CD14-positive monocyte (primary cell): ENCODE measurements at places on chromosomes 4 and X.

DNA sequence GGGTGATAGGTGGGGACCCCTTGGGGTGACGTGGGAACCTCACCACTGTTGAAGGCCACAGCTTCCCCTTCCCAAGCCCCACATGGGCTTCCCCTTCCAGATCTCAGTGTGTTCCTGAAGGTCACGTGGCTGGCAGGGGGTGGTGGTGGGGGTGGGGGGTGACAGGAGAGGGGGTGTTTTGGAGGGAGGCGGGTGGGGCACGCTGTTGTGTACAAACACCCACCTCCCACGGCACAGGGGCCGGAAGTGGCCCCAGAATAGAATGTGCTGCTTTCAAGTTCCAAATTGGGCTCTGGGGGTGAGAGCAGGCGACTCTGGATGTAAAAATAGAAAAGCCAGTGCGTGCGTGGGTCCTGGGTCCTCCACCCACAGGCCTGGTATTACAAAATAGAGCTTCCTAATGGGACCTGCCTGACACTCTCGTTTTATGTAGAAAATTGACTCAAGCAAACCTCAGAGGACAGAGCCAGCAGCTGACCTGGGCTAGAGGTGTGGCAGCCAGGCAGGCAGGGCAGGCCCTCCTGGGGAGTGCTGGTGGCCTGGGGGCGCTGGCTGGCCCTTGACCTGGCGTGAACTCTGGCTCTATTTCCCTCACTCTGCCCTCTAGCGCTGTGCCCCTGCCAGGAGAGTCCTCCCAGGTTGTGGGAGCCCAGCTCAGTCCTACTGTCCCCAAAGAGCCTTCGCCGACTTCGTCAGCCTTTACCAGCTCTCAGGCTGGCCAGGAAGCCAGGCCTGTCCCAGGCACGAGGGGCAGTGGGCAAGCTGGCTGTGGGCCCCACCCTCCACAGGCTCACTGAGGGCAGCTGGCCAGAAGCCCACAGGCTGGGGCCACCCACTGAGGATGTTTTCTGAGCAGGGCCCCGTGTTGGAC is 5.4 kb upstream of the SH3BP2 start:
- peak; percentile 92 for DNase-seq

DNA sequence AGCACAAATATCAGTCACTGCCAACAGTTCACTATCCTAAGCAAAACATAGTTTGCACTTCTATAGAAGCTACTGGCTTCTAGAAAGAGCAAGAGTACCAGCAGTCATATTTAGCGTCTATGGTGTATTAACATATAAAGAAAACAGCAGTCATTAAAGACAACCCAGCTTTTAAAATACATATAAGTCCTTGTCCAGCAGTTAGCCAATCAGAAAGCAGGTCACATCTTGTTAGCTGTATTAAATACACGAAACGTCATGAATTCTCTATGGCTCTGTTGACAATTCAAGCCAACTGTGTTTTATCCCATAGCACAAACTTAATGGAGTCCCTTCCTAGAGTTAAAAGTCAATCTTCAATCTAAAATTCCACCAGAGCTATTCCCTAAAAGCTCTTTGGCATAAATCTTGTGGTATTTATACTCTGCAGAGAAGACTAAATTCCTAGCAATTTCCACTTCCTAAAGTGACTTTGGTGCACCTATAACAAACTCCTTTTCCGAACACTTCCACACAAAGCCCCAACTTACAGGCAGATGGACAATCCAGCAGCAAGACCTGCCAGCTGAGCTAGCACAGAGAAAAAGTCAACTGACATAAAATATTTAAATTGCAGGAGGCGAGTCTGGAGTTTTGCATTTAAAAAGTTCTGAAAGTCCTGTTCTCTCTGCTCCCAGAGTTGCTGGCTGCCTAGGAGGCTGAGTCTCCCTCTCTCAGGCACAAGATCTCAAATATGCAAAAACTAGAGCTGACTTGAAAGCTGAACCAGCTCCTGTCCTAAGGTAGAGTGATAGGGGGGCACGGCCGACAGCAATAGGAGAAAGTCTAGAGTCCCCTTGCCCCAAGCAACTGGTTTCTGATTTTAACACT is 1.3 kb downstream of the LDB2 start:
- no peak for DNase-seq

DNA sequence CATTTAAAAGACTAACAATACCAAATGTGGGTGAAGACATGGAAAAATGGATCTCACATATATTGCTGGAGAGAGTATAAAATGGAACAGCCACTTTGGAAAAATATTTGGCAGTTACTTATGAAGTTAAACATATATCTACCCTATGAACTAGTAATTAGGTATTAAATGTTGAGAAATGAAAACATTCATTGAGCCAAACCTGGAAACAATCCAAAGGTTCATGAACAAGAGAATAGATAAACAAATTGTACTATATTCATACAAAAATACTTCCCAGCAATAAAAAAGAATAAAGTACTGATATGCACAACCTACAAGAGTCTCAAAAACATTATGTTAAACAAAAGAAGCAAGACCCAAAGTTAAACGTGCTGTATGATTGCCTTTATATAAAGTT is 4.0 kb upstream of the EGF start:
- DNase-seq, result no peak

DNA sequence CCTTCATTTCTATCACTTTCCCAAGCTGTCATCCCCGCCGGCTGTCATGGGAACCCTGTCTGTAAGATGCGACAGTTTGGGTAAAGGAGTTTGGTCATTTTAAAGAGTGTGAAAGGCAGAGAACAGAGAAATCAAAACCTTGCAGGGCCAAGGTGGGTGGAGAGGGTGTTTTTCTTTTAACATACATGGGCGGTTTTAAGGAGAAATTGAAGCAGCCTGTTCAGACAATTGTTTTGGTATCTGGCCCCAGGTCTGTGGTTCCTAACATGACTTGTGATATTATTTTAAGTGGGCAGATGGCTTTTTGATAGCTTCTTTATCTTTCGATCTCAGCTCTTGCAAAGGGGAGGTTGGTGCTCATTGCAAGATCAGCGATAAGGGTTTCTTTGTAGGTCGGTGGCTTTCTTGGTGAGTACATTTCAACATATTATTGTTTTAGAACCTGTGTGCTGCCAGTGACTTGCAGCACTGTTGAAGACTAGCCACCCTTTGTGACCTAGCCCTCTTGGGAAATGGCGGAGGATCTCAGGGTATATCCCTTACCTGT is 3.7 kb downstream of the PPP1R3F start:
- DNase-seq, result no peak

- DNase-seq, result no peak
Measured at GRCh38 chr4:38106886-38107514, 146.8 kb downstream of the PTTG2 start.

- peak; percentile 56 for DNase-seq
Measured at GRCh38 chrX:2500091-2500802, 529 bp downstream of the DHRSX start.

DNA sequence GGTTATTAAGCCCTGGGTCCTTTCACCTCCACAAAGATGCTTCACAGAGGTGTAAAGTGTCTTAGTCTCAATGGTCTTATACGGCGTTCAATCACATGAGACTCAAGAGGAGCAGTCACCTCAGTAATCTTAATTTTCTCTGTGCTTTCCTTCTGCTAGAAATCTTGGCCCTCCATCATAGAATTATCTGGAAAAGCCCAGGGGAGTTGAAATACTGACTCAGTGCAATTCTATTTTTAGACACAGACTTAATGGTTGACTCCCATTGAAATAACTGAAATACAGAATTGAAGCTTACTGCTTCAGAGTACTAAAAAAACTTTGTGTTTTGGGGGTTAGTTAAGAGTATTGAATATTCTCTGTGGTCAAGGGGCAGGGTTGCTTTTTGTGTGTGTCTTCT is 94.5 kb upstream of the IL15 start:
- no peak for DNase-seq

GRCh38 chrX:867502-867901 is 236.9 kb downstream of the SHOX start:
- DNase-seq, result no peak

GRCh38 chr4:124454772-124455270 is 257.7 kb downstream of the ANKRD50 start:
- no peak for DNase-seq

DNA sequence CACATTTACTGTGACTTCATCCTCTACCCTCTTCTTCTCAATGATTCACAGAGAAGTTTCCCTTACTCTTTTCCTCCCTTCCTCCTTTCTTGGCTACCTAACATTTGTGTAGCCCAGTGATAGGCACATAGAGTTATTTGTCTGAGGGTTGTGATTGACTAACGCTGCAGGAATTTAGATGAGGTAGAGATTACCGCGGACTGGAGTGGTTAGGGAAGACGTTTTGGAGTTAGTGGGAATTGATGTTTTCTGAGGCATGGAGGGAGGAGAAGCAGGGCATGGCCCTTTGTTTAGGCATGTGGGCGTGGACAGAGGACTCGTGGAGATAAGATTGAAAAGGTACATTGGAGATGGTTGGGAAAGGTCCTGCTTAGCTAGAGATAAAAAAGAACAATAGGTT is 246.7 kb downstream of the GPAT3 start:
- no peak for DNase-seq

- DNase-seq, result no peak
Measured at GRCh38 chr4:87425711-87426110, 3.3 kb downstream of the NUDT9 start.

- DNase-seq, result peak; percentile 15
Measured at GRCh38 chr4:87865288-87865687, 32.5 kb downstream of the MEPE start.

DNA sequence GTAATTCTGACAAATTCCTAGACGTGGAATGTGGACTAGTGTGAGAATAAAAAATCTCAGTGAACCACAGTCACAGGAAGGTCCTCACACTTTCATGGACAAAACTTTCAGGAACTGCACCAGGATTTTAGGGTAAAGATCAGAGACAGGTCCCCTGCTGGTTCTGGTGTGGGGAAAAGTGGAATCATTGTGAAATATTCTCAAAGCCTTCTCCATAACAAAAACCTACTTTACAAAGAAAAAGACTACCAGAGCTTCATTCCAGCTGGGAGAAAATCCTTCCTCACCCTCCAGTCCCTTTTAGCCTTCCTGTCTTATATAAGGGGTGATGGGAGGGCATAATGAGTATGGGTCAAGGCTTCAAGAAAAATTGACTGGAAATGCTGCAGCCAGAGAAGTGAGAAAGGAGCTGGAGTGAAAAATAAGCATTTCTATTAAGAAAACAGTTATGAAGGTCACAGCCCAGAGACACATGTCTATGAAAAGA is 325.8 kb downstream of the ARAP2 start:
- no peak for DNase-seq

GRCh38 chr4:72031868-72032608 is at the start of gene NPFFR2:
Gene NPFFR2 (plus strand): TSS chr4:72032000. CDS start chr4:72128592, 96,592 bp downstream.
- no peak for DNase-seq

- DNase-seq, result no peak
Measured at GRCh38 chrX:68658530-68658929, 11.1 kb downstream of the STARD8 start.

- DNase-seq, result no peak
Measured at GRCh38 chrX:34900691-34901090, 41.9 kb upstream of the FAM47B start.
